NCI-H1436 treated with DMSO at 0.1 percent for 48 hours (cell line): ENCODE measurements at places on chromosomes 16 and 17.

DNA sequence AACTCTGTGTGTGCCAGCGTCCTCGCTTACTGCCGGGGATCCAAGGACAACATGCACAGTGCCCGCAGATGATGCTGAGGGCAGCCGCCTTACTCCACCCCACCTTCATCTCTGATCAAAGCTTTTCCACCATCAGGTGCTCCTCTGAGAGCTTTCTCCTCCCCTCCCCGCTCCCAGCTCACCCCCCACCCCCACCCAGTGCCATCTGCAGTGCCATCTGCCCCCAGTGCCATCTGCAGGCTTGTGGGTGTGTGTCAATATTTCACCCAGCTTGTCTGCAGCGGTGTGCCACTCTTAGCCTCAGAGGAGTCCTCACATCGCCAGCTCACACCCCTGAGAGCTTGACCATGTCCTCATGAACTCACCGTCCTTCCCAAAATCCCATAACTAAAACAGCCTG lies 98.2 kb upstream of the NOL11 start:
- DNase-seq, result no peak

GRCh38 chr16:56279132-56279531 lies 87.8 kb downstream of the GNAO1 start:
- no peak for DNase-seq

GRCh38 chr16:81590714-81591544 lies 146.3 kb downstream of the CMIP start:
- DNase-seq, result no peak

GRCh38 chr17:63029541-63029940 lies 63.5 kb downstream of the TANC2 start:
- DNase-seq, result no peak

DNA sequence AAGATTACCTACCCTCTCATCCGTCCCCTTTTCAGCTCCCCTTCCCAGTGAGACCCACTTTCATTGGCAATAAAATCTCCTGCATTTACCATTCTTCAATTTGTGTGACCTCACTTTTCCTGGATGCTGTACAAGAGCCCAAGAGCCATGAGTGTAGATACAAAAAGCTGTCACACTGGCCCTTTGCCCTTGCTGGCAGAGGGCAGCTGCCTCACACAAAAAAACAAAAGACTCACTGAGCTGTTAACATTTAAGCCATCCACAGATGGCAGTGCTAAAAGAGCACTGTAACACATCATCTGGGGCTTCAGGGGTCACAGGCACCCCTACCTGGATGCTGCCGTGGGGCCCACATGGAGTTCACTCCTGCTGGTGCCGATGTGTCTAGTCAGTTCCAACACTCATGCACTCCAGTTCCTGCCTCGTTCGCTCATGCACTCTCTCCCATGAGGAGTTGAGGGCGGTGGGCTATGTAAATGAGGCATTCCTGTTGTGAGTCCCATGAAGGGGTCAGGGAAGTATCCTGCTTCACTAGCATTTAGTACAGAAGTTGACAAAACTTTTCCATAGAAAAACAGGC lies 123.1 kb downstream of the CA10 start:
- DNase-seq, result no peak

- DNase-seq, result no peak
Measured at GRCh38 chr17:633133-633532, 81.5 kb downstream of the VPS53 start.

- DNase-seq, result no peak
Measured at GRCh38 chr16:3681206-3681605, 26.7 kb downstream of the DNASE1 start.

- no peak for DNase-seq
Measured at GRCh38 chr17:63295839-63296590, 150.1 kb downstream of the CYB561 start.

GRCh38 chr16:46757339-46758050 lies 9.4 kb upstream of the MYLK3 start:
- DNase-seq, result no peak

- DNase-seq, result no peak
Measured at GRCh38 chr16:66134875-66135274, 231.6 kb upstream of the CDH5 start.

GRCh38 chr17:55056526-55056925 lies 88.0 kb downstream of the STXBP4 start:
- DNase-seq, result no peak

DNA sequence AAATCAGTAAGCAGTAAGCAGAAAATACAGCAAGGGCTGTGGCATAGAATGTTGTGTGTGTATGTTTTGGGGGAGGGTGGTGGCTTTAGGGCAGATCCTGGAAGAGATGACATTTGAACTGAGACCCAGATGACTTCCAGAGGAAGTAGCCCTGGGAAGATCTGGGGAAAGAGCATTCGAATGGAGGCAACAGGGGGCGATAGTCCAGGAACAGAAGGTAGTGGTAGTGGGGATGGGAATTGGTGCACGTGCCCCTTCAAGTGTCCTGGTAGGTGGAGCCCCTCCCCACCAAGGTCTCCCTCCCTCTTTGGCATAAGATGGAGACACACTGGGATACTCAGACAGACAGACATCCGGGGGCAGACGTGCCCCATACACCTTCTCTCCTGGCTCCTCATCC lies 14.1 kb downstream of the ARHGEF15 start:
- no peak for DNase-seq

- no peak for DNase-seq
Measured at GRCh38 chr16:86414991-86415740, 95.2 kb upstream of the FOXF1 start.

- DNase-seq, result no peak
Measured at GRCh38 chr17:73302189-73302588, 9.6 kb downstream of the CDC42EP4 start.

GRCh38 chr16:2610781-2611498 lies 71.4 kb upstream of the KCTD5 start:
- DNase-seq, result no peak

DNA sequence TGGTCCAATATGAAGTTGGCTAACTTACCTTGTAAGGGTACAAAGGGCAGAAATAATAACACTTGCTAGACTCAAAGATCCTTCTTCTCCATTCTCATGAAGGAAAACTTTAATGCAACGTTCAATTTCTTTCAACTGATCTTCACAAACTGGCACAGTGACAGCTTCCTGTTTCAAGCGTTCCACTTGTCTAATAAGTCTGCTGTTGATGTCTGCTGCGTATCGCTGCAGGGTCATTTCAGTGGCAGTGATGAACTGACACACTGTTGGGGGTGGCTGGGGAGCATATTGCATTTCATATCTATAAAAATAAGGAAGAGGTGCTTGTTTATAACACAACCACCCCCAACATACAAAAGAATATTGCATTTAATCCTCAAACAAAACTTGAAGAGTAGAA lies 33.5 kb upstream of the ARL6IP1 start:
- DNase-seq, result no peak

DNA sequence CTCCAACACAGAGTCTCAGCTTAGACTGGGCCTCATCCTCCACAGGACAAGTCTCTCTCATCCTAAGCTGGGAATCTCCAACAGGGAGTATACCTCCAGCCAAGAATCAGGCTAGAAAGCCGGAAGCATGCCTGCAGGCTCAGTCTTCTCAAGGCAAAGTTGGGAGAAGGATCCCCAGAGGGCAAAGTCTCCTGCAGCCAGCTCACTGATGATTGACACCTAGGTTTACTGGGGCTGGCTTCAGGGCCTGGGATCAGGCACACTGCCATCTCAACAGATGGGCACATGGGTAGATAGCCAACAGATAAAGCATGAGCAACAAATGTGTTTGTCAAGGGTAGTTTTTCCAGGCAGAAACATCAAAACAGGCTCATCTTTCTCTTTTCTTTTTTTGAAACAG lies 56.1 kb upstream of the TOX3 start:
- DNase-seq, result no peak

- no peak for DNase-seq
Measured at GRCh38 chr17:16511593-16511992, 19.6 kb upstream of the LRRC75A start.

DNA sequence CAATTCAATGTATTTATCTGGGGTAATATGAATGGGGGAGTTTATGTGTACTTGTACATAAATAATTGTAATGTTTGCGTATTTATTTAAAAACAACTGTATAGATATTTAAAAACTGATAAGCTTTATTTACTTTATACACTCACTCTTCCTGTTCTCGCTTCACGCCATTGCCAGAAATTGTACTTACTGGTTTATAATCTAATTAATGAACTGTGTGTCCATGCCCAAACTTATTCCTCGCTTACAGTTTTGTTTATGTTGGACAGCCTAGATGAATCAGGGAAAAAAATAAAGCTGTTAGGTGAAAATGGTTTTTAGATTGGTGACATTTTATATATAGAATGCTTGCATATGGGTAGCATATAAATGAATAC lies 30.8 kb downstream of the AATF start:
- no peak for DNase-seq

DNA sequence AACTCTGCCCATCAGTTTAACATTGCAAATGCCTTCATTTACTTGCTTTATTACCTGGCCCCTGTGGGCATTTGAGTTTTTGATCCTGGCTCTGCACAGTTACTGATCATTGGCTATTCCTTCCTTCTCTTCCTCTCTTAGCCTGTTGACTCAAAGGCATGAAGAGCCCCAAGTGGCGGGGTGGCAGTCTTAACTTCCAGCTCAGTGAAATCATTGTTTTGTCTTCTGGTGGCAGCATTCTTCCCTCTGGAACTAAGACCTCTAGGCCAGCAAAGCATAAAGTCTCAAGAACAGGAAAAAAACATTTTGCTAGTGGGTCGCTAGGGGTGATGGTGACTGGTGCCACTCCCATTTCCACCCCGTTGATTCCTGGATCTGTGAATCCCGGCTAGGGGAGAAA lies 52.3 kb upstream of the MRTFB start:
- no peak for DNase-seq

- DNase-seq, result no peak
Measured at GRCh38 chr17:44990994-44991393, 22.9 kb upstream of the C1QL1 start.

DNA sequence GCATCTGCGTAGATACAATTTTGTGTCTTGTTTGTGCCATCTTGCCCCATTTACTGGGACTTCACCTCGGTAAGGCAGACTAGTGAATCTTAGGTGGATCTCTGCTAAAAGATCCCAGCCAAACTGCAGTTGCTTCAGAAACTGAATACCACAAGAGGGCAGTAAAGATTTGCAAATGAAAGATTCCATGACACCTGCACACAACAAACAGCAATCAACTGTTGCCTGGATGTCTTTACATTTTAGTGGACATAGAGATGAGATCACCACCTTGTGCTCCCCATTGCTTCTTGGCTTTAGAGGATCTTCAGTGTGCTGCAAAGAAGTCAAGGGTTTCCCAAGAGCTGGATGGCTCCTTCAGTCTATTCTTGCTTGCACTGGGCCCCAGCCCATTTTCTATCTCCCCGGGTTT lies 119.2 kb upstream of the CACNG5 start:
- peak; percentile 56 for DNase-seq

- no peak for DNase-seq
Measured at GRCh38 chr17:11557727-11558452, 40.4 kb upstream of the DNAH9 start.

GRCh38 chr16:83743720-83744119 lies 64.1 kb upstream of the HSBP1 start:
- no peak for DNase-seq

DNA sequence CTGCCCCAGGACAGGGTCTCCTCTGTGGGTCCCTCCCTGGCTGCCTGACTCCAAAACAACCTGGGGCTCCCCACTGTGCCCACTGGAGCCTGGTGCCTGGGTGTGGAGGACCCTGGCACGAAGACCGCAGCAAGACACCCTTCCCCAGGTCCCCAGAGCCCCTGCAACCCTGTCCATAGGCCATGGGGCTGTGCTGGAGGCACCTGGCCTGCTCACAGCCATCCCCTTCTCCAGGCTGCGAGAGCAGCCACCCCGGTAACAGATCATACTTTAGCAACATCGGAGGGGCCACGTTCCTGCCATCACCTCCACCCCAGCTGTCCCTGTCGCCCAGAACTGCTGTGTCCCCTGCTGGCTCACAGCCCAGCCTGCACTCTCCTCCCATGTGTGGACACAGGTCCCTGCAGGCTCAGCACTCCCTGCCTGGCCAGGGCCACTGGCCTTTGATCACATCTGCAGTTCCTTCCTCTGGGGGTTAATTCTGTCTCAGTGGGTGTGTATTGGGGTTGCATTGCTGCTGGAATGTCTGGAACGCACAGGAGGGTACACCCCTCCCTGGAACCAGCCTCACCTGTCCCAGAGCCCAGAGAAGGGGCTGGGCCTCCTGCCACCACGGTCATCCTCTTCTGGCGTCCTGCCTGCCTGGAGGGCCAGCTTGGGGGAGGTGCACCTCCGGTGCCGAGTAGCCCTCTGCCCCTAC lies 12.2 kb downstream of the PPL start:
- no peak for DNase-seq

- DNase-seq, result no peak
Measured at GRCh38 chr17:56653877-56654276, 60.4 kb downstream of the NOG start.

DNA sequence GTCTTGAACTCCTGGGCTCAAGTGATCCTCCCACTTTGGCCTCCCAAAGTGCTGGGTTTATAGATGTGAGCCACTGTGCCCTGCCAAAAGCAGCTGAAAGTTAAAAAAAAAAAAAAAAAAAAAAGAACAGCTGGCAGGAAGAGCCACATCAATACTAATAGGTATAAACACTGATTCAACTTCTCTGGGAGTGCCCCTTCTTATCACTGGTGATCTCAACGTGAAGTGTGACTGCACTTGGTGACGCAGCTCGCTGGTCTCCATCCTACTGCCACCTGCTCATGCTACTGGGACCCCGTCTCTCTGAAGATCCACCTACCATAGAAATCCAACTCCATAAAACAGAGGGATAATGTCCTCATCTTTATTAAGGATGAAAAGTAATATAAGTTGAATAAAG lies 40.8 kb downstream of the RNF157 start:
- DNase-seq, result no peak

GRCh38 chr16:1779741-1780676 lies 2.4 kb downstream of the SPSB3 start:
- no peak for DNase-seq

- no peak for DNase-seq
Measured at GRCh38 chr16:77581706-77582105, 140.6 kb upstream of the NUDT7 start.

GRCh38 chr17:55177159-55177854 lies 87.5 kb upstream of the HLF start:
- no peak for DNase-seq

DNA sequence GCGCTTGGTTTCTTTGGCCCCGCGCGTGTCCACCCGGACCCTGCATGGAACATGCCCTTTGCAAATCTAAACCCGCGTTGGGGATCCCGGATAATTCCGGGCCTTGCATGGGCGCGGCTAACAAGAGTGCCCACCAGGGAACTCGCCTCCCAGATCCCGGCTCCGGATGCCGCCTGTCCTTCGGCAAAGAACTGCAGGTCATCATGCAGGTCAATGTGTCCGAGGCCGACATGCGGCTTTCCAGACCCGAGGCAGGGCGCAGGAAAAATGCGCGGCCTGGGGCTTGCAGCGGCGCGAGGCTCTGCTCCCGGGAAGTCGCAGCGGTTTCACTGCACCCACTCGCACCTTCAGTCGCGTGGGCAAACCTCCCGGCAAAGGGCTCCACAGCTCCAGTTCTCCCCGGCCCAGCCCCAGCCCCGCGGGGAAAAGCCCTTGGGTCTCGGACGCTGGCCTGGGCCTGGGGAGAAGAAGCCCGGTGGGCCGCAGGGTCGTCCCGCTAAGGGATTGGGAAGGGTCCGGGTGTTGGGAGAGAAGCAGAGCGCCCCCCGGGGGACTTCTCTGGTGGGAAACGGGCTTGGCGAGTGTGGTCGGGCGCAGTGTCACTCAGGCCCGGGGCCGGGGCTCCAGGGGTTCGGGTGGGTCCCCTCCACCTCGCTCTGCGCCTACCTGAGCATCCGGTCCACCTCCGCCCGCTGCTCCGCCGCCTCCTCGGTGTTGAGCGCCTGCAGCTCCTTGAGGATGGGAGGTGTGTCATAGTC lies 805 bp downstream of the HNF1B start:
- no peak for DNase-seq
